ENCODE measurements at places on chromosomes 13 and 19.
A peak's percentile ranks its signal among the peaks of the same experiment; 100 is the strongest.

DNA sequence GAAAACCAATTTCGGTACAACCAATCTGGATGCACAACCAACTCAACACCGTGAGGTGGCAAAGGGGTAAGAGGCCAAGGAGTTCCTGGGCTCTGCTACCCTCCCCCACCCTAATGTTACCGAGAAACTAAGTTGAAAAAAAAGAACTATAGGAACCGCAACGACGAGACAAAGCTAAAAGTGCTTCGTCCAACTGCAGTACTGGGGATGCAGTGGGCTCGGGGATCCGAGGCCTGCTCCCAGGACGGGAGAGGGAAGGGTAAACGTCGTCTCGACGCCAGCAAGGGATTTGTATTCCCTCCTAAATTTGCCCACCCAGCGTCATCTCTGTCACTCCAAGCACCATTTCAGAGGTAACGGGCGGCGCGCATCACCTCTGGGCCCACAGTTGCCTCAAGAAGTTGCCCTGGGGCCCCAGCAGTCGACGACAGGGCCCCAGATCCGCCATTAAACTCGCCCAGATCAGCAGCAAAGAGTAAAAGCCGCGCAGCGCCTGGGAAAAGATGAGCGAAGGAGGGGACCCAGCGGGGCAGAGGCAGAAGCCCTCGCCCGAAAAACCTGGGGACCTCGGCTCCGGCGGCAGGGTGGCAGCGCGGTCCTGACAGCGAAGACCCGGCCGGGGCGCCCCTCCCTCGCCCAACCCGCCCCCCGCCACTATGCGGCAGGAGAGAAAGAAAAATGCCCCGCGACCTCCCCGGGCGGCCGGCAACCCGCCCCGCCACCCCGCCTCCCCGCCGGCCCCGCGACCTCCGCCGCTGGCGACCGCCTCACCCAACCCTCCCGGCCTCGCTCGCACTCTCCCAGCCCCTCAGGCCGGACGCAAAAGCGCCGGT, 752 bp downstream of the ZMYM5 start:
- peak; percentile 53 for DNase-seq

DNA sequence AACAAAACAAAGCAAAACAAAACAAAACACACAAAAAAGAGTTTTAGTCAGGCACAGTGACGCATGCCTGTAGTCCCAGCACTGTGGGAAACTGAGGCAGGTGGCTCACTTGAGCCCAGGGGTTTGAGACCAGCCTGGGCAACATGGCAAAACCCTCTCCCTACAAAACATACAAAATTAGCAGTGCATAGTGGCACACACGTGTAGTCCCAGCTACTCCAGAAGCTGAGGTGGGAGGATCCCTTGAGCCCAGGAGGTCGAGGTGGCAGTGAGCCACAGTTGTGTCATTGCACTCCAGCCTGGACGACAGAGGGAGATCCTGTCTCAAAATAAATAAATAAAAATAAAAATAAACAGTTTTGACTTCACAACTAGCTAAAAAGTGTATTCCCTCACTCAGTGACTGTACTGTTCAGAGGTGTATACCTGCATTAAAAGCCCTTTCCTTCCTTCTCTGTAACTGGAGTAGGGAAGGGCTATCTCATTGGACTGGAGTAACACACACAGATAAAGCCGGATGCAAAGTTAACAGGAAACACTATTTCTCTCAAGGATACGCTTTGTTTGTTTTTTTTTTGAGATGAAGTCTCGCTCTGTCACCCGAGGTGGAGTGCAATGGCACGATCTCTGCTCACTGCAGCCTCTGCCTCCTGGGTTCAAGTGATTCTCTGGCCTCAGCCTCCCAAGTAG, 3.7 kb upstream of the BAX start:
- DNase-seq: no peak

- no peak for DNase-seq
These were observed 29.3 kb upstream of the PSG8 start for GRCh38 chr19:42794765-42795164.

GRCh38 chr13:39682310-39682709, 26.8 kb downstream of the COG6 start:
- no peak for DNase-seq

GRCh38 chr13:65472336-65472735, 1757.8 kb downstream of the PCDH9 start:
- DNase-seq: no peak

DNA sequence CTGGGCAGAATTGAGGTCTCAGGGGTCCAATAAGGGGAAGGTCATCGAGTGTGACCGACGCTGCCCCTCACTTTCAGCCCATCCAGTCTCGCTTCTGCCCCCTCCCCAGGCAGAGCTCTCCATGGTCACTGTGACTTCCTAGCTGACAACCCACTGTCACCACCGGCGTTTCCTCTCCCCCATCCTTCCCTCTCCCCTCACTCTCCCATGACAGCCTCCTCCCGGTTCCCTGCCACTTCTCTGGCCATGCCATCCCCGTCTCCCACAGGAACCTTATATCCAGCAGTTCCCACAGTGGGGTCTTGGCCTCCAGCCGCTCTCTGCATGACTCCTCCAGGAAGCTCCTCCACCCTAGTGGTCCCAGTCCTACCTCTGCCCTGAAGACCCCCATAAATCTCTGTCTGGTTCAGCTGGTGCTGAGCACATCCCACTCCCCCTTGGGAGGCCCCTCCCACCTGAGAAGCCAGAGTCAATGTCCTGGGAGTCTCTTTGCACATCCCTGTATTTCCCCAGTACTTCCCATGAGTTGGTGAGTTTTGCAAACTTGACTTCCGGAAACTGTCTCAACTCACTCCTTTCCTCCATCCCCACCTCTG, 24.7 kb upstream of the CD33 start:
- DNase-seq: no peak

DNA sequence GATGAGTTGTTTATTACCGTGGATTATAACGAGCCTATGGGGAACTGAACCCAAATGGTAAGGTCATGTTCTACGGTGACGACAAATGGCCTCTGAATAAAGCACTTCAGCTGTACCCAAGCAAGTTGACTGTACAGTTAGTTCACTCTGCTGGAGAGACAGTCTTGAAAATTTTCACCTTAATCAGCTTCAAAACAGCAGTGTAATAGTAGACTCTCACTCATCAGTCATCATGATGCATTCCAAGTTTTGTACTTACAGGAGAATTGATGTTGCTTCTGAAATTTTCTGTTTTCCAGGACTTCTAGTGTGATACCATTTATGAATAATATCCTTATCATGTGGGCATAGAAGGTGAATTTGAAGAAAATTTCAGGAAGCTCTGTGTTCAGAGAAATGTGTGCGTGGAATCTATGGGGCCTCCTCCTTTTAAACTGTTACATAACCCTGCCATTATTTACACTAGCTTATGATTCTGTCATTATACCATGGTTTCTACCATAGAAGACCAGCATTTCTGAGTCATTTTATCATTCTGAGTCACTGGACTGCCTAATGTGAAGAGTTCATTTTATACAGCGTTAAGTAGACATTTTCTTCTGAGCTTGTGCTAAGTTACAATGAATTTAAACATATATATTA, 96.9 kb downstream of the WDFY2 start:
- DNase-seq: no peak
